ENCODE measurements at places on chromosomes 7 and 10.

DNA sequence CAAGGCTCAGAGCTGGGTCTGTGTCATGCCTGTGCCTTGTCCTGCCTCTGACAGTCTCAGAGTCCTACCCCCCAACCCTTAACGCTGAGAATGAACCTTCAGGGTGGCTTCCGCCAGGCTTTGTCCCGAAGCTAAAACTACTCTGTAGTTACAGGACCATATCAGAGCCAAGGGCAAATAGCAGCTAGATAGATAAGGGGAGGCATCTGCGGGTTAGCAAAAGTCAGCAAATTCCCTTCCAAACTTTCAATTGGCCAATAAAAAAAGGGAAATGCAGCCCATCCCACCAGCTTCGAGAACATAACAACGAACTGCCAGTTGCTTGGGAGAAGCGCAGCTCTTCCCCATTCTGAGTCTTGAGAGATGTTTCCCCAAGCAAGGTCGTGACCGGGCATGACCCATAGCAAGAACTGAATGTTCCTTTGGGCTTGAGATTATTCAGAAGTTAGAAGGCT is 17.7 kb downstream of the CCL24 start:
- DNase-seq: no peak

GRCh38 chr10:29285624-29286051 is 3.2 kb upstream of the LYZL1 start:
- DNase-seq: no peak

DNA sequence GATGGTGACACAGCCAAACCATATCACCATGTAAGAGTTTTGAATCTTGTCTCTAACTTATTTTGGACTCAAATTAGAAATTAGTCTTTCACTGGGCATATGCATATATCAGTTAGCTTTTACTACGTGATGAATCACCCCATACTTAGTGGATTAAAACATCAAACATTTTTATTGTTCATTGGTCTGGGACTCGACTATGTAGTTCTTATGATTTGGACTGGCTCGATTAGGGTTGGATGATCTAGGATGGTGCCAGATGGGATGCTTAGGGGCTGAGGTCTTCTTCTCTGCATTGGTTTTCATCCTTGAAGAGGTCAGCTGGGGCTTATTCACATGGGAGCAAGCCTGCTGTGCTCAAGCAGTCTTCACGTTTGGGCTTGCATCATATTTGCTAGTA is 264.9 kb downstream of the EXOC4 start:
- DNase-seq: no peak

GRCh38 chr7:105682341-105683060 is 101.2 kb upstream of the EFCAB10 start:
- DNase-seq: no peak

DNA sequence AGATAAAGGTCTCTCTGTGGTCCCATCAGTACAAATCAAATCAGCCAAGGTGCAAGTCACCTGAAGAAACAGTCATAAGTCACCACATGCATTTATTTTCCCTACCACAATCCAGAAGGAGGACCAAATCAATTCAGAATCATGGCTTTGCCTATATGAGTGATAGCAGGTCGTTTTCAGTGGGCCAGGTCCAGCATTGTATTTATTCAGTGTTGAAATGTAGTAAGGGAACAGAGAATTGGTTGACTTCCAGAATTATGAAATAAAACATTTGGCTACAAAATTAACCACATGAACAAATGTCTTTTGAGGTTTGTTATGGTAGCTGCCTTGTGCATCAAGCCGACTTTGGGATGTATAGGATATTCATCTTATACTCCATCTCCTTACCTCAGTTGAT is 88.4 kb downstream of the POLR1F start:
- no peak for DNase-seq

GRCh38 chr7:46047581-46047980 is 126.5 kb upstream of the IGFBP3 start:
- DNase-seq: no peak

- no peak for DNase-seq
Observed at GRCh38 chr7:2102375-2102723, 130.4 kb downstream of the MAD1L1 start.

DNA sequence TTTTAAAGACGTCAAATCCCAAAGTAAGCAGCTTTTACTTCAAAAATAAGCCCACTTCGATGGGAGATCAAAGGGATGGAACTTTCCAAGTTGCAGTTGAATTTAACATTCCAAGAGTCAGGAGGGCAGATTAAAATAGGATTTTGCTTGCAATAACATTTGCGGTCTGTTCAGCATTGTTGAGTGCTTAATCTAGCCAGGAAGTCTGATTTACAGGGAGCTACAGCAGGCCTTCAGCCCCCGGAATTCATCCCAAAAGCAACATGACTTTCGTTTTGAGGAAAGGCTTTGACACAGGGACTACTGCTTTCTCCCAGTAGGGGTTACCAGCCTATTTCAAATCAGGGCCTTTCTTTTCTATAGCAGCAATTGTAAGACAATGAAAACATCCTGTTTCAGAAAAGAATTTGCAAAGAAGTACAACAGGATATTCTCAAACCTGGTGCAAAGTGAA is 279.6 kb upstream of the PITRM1 start:
- peak; percentile 88 for DNase-seq

DNA sequence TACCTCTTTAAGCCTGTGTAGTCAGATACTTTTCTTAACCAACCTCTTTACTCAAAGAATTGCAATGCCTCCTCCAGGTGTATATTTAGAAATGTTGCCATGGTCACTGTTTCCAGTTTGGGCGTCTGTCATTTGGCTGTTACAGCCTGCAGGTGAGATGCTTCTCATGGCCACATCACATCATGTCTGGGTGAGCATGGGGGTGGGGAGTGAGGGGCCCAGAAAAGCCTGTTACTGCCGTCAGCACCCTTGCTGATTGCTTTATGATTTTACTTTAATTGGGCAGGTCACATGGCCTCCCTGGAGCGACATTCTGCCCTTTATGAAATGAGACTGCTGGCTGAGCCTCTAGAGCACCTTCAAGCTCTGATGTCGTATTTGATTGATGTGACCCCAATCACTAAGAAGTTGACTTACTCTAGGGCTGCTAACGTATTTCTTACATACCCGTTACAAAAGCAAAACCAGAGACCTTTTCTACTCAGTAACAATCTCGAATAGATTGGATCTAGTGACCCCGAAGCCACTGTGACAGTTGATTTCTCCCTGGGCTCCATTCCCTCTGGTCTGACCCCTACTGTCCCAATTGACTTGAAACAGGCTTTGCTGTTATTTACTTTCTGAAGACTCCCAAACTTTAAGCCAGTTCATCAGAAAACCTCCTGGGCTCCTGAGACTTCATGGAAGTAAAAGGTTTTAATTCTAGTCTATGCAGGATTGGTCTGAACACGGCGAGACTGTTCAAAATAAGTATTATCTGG is 60.7 kb downstream of the OTUD1 start:
- no peak for DNase-seq

DNA sequence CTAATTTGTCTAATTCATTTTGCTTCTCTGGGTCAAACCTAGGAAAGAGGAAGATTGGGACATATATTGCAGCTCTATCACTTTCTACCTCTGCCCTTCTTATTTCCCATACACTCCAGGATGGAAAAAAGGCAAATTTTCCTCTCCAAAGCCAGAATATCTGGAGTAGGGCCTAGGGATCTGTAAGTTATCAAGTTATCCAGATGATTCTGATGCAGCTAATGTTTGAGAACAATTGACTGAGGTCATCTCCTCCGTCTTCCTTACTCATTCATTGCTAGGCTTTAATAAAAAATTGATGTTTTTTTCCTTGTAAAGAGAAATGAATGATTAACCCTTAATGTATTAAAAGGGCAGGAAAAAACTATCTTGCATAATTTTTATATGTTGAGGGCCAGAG is 211.9 kb upstream of the GLI3 start:
- DNase-seq: no peak

- no peak for DNase-seq
Observed at GRCh38 chr7:51451751-51452476, 135.3 kb upstream of the COBL start.

- no peak for DNase-seq
Observed at GRCh38 chr7:42574685-42575084, 337.2 kb downstream of the C7orf25 start.

DNA sequence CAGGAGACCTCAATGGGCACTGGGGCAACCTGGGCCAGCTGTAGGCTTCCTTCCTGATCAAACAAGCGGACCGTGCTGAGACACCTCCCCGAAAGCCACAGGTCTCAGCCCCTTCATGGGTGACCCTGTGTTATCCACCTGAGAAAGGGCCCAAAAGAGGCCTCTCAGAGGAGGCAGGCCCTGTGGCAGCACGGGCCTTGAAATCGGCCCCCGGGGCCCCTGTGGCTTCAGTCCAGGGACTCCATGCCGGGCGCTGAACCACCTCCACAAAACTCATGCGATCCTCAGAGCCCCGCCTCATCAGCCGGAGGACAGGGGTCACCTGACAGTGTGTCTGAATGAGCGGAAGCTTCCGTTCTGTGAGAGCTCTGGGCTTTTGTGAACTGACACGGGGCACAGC is 307.1 kb downstream of the PAXIP1 start:
- DNase-seq: no peak

DNA sequence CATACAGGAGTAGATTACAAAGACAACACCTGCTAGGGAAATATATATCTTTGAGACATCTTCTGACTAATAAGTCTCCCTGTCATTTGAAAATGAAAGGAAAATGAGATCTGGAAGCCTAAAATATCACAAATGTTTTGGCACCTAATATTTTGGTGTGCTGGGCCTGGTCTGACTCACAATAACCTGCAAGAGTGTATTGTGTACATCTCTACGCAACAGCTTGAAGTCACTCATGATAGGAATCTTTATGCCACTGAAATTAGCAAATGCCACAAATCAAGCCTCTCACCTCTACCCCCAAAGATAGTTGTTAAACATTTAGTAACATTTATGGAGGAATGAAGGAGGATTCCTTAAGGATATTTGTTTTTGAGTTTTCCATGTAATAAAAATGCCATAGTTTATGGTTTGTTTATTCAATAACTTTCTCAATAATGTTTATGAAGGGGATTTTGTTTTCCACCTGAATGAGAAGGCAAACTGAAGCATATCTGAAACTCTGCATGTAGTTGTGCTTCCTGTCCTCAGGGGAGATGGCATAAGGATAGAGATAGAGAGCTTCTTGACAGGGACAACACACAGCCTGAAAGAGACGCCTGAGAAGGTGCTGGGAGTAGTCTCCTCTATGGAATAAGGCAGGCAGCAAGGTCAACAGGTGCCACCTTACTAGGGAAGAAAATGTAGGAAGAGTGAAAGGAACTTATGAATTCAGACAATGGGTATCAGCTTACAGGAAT is 197.4 kb downstream of the AHR start:
- DNase-seq: no peak

GRCh38 chr7:123746055-123746454 is 2.7 kb downstream of the WASL start:
- no peak for DNase-seq

- no peak for DNase-seq
Observed at GRCh38 chr10:2340831-2341647, 603.7 kb upstream of the ADARB2 start.

DNA sequence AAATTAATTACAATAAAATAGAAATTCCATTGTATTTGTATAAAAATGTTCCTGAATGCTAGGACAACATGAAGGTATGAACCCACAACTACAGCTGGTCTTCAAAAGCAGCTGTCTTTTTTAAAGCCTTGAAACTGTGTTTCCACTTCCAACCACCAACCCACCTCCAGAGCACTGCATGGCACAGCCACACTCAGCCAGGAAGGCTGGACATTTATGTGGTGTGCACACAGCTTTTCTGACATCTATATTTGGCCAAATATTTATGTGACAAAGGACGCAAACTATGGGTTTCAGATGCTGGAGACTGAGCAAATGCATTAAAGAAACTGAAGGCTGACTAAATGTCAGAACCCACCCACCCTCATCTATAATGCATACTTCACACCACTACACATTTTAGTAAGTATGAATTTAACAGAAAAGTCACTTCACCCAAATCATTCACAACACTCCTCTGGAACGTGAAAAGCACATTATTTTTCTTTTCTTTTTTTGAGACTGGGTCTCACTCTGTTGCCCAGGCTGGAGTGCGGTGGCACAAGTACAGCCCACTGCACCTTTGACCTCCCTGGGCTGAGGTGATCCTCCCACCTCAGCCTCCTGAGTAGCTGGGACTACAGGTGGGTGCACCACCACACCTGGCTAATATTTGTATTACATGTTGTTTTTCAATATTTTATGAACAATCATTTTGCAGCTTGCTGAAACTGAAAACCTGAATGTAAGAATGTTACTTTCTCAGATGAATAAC is 27.9 kb upstream of the DAGLB start:
- DNase-seq: no peak

DNA sequence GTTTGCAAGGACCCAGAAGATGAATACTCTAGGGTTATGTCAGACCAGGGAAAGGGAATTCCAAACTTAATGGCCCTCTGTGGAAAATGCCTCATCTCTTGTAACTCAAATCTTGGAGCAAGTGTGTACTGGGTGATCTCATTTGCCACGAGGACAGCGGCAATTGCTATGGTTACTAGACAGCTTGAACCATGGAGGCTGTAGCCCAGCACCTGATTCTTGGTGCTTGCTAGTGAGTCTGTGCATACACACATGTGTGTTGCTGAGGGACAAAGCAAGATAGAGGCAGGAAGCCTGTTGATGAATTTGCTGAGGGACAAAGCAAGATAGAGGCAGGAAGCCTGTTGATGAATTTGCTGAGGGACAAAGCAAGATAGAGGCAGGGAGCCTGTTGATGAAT is 58.6 kb upstream of the FEZF1 start:
- no peak for DNase-seq

GRCh38 chr7:158123214-158123613 is 464.4 kb downstream of the PTPRN2 start:
- no peak for DNase-seq

GRCh38 chr7:44530990-44531389 is 10.1 kb downstream of the NPC1L1 start:
- no peak for DNase-seq

DNA sequence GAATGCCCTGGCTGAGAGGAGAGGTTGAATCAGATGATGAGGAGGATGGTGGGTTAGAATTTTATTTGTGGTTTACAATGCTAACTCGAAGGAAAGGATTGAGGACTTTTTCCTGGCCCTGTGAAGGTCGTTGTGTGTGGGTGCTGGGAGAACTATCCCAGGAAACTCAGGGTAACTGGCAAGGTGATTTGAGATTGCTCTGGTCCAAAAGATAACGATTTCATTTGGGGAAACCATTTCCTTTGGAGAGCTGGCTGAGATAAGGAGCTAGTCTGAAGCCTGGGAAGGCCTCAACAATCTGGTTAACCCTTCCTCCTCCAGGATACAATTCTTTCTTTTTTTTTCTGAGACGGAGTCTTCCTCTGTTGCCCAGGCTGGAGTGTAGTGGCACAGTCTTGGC is 33.0 kb downstream of the HK1 start:
- no peak for DNase-seq

- DNase-seq: no peak
Observed at GRCh38 chr7:36203071-36203790, 50.2 kb downstream of the EEPD1 start.

DNA sequence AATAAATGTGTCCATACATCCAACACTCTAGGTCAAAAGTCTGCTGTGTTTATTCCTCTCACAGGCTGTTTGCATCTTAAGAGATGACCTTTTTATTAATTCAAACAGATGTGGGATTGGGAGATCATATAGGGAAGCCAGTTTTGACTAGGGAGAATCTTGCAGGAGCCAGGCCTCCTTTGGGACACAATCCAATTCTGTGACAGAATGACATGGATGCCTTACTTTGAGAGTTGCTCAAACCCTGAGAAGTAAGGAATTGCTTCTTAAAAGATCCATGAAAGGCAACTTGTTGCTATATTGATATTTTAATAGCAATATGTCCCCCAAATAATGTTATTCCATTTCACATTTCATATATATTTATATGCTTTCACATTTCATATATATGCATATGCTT is 53.5 kb upstream of the CACNB2 start:
- no peak for DNase-seq

Measured in fibroblast of the conjunctiva (primary cell).